ENCODE measurements at places on chromosomes 7 and 10.

- DNase-seq: no peak
Measured at GRCh38 chr10:5844345-5845055, 31.3 kb upstream of the GDI2 start.

GRCh38 chr7:17696422-17696821 is 243.9 kb downstream of the SNX13 start:
- DNase-seq: no peak

- no peak for DNase-seq
Measured at GRCh38 chr10:69901022-69901421, 99.3 kb downstream of the COL13A1 start.

DNA sequence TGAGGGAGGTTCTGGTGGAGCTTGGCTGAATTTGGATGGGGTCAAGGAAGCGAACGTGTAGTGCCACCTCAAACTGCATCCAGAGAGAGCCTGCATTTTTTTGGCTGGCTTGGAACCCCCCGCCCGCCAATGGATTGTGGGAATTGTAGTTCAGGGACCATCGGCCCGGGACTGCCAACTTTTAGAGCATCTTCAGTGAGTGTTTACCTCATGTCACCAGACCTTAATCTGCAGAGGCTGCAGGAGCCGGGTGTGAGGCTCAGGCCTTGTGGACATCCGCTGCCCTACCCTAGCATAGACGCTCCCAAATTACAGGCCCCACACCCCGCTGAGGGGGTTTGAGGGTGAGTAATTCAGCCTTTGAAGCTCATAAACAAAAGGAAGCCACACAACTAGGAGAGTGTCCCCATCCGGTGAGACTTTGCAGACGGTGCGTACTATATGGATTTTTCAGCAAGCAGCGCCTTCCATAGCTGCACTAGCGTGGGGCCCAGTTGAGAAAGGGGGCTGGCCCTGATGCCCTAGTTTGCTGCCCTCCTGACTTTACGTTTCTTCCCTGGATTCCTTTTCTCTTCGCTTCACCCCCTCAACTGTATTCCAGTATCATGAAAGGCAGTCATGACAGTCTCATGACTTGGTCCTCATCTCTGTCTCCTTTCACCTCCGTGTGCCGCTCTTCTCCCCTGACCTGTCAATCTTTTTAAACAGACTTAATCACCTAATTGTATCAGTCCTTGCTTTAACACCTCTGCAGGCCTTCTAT is 717 bp downstream of the CNPY4 start:
- DNase-seq: no peak

DNA sequence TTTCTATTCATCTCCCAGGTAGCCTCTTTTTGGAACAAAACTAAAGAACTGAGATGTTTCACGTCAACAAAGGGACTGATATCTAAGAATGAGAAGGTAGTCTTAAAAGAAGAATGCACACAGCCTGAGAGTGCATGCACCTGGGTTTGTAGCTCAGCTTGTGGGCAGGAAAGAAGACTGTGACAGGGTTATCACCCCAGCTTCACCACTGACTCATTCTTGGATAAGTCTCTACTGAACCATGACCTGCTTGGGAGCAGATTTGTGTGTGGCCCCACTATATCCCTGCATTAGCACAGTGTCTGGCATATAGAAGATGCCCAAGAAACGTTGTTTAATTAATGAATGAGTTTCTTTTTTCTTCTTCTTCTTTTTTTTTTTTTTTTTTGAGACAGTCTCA is 187.5 kb downstream of the GPAM start:
- DNase-seq: no peak

GRCh38 chr7:128705891-128706333 is 33.2 kb upstream of the CALU start:
- DNase-seq: no peak

GRCh38 chr10:85863301-85864172 is 503.1 kb downstream of the GRID1 start:
- DNase-seq: no peak

DNA sequence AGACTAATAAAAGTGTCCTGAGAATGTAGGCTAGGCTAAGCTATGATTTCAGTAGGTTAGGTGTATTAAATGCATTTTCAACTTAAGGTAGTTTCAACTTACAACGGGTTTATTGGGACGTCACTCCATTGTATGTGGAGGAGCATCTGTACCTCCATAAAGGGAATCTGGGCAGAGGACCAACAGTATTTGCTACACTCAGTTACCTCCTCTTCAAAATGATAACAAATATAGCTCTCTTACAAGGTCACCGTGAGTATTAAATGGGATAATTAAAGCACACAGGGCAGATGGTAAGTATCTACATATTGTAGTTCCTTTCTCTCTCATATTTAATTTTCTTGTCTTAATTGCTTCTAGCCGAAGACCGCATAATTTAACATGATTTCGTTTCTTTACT is 59.0 kb upstream of the FGL2 start:
- DNase-seq: no peak
